ENCODE measurements at places on chromosomes 4 and X.

DNA sequence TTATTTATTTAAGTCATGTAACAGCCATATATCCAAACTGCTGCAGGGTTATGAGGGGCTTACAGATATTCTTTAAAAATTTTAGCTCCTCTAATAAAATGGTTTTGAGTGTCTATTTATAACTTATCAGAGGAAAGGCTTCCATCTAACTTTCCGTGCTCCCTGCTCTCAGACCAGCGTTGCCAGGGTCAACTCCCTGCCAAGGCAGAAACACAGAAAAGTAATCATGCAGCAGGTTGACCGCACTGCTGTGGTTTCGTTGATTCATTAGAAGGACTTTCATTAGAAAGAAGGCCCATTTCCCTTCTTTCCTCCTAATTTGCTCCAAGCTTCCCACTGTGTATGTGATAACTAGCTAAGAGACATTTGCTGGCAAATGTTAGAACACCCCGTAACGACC, 33.9 kb downstream of the BCLAF3 start:
- no peak for DNase-seq

DNA sequence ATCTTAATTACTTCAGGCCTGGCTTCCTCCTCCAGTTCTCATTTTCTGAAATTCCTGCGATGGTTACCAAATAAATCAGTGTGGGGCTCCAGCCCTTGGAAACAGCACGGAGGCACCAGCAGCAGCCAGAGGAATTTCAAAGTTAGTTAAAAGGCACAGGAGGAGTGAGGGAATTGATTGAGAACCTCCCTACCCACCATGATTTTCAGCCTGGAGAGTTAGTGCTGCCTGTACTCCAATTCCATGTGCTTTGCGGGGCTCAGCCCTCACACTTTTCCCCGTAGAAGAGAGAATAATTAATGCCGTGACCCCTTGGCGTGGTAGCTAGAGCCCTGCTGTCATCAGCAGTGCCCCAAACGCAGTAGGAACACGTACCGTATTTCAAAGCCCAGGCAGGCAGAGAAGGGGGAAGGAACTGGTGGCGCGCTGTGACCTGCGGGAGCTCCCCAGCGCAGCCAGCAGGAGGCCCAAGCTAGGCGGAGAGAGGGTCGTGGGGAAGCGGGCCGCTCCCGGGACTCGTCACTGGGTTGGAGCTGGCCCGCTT, 84.0 kb upstream of the IGFBP7 start:
- no peak for DNase-seq

DNA sequence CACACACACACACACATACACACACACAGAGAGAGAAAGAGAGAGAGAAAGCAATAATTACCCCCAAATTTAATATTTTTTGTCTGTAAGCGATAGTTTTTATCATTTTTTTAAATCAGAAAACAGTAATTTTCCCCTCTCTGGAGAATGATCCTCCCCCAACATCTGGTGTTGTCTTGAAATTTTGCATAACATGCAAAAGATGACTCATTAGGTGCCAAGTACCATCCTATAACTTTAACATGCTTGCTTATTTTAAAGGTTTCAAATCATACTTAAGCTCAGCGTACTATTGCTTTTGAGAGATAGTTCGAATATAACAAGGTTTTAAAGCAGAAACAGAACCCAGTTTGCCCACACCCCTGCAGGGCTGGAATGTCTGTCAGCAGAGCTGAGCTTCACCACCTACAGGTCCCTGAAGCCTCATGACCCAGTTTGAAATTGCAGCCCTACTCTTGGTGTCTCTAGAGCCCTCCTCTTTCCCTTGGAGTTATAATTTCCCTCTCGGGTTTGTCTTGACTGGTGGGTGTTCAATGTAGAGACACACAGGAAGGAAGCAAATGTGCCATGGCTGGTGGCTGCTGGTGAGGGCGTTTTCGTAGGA, 175.0 kb upstream of the HS3ST1 start:
- peak; percentile 53 for DNase-seq

DNA sequence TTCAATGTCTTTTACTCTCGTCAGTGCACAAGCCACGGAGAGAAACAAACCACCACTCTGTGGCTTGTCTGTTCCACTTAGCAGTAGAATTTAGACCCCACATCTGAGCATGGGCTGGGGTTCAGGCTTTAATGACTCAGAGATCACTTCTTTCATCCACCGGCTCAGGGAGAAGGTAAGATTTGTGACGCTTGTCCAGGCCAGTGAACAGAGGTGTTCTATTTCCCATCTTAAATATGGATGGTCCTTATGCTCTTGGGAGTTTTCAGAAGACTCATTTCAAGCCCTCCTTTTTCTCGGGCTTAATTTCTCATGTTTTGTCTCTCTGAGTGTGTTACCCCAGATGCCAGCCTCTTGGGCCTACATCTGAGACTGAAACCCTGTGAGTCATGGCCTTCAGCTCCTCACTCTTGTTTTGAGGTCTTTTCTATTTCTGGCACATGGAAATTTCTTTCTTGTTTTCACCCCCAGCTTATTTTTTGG, 127.4 kb upstream of the SFRP2 start:
- DNase-seq, result no peak

GRCh38 chr4:136810626-136811025, 721.7 kb downstream of the PCDH18 start:
- no peak for DNase-seq

DNA sequence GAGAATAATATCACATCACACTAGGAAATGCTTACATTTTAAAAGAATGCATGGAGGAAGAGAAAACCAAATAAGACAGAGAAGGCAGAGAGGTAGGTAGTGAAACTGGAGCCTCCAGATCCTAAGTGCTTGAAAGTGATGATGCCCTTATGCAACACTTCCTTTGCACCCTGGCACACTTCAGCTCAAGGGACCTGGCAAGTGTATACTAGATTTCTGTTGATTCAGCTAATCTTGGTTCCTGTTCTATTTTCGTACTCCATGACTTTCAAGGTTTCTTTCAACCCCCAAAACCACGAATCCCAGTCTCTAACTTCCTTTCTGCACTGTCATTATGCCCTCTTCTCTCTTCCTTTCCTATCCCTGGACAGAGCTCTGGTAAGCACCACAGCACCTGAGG, 36.9 kb upstream of the SH3KBP1 start:
- no peak for DNase-seq
